ENCODE measurements at places on chromosomes 6 and 20.

- DNase-seq = no peak
These were observed 190.1 kb upstream of the SUPT3H start for GRCh38 chr6:45567879-45568278.

DNA sequence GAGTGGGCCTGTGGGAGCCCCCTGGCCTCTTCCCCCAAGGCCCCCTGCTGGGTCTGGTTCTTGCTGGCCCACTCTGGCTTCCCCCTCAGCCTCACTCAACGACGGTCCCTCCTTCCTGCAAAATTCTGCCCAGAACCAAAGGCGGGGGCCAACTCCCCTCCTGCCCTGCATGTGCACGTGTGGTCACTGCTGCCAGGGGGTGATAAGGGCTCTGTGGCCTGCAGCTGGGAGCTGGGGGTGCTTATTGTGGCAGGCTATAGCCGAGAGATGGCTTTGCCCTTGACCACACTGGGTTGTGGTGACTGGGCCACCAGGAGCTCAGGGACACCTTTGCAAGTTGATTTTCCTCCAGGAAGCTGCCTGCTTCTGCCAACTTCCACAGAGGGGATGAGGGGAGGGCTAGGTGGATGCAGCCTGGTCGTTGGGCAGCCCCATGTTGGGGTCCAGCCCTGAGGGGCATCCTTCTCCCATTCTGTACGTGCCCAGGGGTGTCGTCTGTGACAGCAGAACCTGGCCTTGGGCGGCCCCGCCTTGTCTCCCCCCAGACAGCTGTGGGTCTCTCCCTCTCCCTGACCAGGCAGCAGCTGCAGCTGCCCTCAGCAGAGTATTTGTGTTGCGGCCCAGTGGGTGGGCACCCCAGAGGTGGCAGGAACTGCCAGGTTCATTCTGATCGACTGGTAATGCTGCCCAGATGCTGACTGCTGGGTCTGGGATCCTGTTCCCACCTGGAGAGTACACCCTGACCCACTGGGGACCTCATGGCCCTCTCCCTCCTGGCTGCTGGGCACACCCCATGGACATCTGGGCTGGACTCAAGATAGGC lies 5.6 kb downstream of the TCEA2 start:
- DNase-seq = no peak

DNA sequence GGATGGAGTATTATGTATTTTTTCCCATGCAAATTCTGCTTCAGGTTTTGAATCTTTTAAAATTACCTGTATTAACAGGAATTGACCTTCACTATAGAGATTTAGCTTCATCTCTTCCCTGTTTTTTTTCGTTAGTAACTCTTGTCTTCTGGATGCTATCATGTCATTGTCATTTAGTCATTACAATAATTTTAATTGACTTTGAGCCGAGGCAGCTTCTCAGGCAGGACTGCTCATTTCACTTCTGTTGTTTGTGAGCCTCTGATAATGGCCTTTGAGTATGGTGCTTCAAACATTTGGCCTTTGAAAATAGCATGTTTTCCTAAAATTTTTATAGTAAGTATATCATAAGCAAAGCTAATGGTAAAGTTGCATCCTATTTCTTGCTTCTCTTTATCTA lies 375.1 kb upstream of the MMS22L start:
- no peak for DNase-seq

DNA sequence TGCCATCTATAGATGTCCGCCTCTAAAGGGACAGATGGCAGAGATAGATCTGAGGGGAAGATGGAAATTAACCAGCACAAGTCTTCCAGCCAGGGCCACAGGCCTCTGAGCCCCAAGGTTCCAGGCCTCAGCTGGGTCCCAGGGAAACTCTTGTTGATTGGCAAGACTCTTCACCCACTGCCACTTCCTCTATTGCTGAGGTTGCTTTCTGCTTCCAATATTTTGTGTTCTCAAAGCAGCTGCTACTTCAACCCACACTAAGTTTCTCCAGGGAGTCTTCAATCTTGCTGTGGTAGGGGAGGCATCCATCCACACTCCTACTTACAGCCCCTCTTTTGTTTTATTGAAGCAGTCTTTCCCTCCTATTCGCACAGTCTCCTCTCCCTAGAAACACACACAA lies 36.4 kb upstream of the SASH1 start:
- DNase-seq = no peak

GRCh38 chr6:75526502-75527127 lies 33.0 kb upstream of the FILIP1 start:
- DNase-seq = peak; percentile 84

DNA sequence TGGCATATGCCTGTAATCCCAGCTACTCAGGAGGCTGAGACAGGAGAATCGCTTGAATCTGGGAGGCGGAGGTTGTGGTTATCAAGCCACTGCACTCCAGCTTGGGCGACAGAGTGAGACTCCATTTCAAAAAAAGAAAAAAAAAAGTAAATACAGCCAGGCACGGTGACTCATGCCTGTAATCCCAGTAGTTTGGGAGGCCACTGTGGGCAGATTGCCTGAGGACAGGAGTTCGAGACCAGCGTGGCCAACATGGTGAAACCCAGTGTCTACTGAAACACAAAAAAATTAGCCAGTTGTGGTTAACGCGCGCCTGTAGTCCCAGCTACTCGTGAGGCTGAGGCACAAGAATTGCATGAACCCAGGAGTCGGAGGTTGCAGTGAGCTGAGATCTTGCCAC lies 1.5 kb upstream of the NINL start:
- DNase-seq = no peak

DNA sequence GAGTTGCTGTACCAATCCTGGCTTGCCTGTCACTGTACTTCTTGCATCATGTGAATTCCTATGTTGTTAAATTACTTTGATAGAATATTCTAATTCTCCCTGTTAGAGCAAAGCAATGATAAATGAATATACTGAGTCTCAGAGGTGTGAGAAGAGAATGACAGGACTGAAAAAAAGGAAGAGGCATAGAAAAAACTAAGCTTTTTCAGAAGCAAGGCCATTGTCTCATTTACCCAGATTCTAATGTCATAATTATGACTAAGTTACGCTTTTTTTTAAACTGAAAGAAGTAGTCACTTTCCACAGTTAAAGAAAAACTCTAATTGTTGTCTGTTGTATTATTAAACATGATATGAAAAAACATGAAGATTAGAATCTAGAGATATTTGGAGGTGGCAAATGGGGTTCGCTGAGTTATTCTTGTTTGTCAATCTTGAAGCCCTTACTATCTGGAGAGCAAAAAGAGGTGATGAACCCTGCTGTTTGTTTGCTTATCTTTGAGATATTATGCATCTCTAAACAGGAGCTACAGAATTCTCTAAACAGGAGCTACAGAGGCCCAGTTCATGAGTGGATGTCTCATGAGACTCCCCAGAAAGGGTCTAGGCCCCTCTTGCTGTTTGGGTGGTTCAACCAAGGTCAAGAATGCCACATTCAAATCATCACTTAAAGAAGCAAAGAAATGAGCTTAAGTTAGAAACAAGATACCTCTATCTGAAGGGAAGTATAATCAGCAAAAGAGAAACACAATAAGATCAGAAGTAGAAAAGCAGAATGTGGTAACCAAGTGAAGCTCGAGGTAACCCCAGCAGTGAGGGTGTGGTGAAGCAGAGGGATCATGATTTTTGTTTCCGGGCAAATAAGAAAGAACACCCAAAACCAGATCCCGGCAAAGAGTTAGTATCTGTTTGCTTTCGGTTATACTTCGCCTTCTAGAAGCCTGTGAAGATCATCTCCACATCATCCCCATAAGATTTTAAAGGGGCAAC lies 33.3 kb upstream of the THEMIS start:
- DNase-seq = no peak

DNA sequence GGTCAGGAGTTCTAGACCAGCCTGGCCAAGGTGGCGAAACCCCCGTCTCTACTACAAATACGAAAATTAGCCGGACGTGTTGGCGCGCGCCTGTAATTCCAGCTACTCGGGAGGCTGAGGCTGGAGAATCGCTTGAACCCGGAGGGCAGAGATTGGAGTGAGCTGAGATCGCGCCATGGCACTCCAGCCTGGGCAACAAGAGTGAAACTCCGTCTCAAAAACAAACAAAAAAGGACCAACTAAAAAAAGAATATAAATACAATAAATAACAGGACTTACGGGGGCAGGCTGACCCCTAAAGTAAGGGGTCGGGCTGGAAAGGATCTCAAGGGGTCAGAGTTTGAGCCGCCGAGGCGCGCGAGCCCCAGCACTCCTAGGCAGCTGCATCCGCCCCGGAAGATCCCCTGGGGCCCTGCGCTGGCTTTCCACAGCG lies 509 bp upstream of the TPD52L2 start:
- DNase-seq = no peak

- DNase-seq = no peak
These were observed 63.4 kb downstream of the TCP11 start for GRCh38 chr6:35077713-35078105.

DNA sequence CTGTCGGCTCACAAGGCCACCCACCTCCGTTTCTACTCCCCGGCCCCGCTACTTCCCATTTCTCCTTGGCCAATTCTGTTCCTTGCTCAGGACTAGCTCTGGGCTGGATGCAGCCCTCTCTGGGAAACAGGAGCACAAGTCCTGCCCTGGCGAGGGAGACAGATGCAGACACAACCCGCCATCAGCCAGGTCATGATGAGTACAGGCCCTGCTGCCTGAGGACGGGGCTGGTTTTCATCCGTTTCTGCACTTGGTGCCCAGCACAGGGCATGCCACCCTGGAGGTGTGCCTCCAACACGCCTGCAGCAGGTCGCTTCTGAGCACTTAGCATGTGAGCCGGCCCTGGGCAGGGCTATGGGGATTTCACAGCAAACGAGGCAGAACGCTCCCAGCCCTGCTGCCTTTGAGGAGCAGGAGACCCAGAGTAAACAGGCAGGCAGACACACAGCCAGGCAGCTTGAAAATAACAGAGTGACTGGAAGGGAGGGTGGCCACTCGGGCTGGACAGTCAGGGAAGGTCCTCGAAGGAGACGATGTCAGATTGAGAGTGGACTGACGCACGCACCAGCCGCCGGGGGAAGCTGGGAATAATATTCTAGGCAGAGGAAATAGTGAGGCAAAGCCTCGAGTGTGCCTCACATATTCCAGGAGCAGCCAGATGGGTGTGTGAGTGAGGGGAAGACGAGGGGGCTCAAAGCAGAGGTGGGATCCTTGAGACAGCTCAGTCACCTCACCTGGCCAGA lies 21.2 kb upstream of the VSTM2L start:
- no peak for DNase-seq

DNA sequence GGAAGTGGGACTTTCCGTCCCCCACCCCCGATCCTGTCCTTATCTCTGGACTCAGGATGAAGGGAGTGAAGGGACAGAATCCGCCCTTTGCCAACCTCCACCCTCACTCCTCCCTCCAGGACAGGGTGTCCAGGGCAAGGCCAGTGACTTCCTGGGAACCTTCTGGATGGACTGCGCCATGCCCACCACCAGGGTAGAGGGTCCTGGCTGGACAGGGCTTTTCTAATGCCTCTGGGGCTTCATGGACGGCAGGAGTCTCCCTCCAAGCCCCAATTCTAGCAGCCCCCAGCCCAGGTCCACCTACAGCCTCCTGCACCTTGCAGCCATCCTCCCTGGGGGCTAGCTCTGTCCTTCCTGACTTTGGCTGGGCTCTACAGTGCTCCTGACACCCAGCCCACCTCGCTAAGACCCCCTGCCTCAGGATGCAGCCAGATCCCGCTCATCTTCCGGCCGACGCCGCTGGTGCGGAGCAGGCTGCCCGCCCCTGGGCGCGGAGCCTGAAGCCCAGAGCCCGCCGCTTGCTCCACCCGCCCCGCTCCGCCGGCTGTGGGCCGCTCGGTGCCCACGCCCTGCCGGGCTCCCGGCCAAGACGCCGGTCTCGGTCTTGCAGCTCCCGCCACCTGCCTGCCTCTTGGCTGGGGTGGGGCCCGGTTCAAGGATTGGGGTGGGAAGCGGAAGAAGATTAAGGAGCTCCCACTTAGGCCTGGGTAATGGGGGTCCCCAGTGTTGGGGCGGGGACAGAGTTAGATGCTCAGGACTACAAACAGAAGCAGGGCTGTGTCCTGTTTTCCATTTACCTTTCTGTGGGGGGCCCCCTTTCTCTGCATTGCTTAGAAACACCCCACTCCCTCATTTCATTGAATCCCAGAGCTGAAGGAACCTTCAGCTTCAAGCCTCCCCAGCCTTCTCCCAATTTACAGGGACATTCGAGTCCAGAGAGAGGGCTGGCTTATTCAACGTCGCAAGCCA lies 72.8 kb downstream of the MDGA1 start:
- DNase-seq = peak; percentile 25

- no peak for DNase-seq
These were observed 3.2 kb downstream of the TNFRSF6B start for GRCh38 chr20:63699466-63700198.

- DNase-seq = no peak
These were observed 158.3 kb downstream of the FRK start for GRCh38 chr6:115902436-115902835.

DNA sequence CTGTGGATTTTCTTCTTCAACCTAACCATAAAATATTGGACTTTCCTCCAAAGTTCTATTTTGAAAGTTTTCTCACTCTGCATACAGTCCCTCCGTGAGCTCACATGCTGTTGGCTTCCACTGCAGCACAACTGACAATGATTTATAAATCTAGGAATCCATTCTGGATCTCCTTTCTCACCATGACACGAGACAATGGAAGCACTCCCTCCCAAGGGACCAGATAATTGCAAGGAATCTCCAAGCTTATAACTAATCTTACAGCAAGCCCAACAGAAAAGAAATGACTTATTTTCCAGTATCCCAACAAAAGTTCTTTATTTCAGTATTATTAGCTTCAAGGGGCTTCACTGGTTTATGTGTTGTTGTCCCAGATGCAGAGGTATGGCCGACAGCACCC lies 729.0 kb downstream of the RFPL4B start:
- DNase-seq = no peak

DNA sequence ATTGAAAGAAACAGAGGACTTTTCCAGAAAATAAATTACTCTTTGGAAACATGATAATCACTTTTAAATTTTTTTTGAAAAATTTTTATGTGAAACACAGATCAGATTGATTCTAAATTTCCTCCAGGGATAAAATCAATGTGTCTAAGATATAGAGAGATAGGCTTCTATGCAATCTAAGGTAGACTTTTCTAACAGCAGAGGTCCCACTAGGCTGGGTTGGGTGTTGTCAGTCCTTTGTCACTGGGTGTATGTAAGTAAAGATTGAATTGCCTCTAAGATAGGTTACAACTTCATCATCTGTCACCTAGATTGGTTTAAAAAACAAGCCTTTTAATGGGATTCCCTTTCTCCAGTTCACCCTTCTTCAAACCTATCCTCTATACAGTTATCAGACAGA lies 449.9 kb downstream of the DHX35 start:
- DNase-seq = no peak

DNA sequence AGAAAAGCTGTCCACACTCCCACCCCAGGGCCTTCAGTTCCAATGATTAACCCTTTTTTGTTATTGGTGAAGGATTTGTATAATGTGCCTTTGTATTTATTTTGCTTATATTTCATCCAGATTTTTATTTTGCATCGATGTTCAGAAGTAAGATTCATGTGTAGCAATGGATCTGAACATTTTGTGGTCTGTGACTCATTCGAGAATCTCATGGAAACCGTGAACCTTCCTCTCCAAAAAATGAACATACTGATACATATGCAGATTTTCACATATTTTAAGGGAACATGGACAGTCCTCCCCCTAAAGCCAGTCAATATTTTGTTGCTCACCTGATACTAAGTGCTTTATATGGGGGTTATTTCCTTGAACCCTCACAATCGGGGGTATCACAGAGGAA lies 421.8 kb upstream of the SOX4 start:
- no peak for DNase-seq

- no peak for DNase-seq
These were observed 609.6 kb downstream of the PKHD1 start for GRCh38 chr6:51477711-51478311.

Data from dermis microvascular lymphatic vessel endothelial cell (primary cell).